CD8-positive, alpha-beta T cell (primary cell): ENCODE measurements at places on chromosomes 3 and 15.

DNA sequence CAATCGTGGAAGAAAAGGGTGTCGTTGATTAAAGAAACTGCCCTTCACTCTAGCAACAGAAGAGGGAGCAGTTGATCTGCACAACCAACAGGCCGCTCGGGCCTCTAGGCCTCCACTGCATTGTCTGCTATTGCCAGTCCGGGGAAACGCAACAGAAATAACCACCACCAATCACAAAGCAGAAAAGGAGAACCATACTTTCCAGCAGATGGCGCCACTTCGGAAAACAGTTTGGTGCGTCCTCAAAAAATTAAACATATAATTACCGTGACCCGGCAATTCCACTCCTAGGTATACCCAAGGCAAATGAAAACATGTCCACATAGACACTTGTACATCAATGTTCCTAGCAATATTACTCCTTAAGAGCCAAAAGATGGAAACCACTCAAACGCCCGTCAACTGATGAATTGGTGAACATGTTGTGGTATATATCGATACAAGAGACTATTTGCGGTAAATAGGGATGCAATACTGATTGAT is 154.1 kb downstream of the TJP1 start:
- DNase-seq: peak; percentile 15

GRCh38 chr3:176296066-176296597 is 901.1 kb downstream of the TBL1XR1 start:
- DNase-seq: no peak

- DNase-seq: no peak
Measured at GRCh38 chr3:172476347-172476746, 28.1 kb upstream of the GHSR start.

DNA sequence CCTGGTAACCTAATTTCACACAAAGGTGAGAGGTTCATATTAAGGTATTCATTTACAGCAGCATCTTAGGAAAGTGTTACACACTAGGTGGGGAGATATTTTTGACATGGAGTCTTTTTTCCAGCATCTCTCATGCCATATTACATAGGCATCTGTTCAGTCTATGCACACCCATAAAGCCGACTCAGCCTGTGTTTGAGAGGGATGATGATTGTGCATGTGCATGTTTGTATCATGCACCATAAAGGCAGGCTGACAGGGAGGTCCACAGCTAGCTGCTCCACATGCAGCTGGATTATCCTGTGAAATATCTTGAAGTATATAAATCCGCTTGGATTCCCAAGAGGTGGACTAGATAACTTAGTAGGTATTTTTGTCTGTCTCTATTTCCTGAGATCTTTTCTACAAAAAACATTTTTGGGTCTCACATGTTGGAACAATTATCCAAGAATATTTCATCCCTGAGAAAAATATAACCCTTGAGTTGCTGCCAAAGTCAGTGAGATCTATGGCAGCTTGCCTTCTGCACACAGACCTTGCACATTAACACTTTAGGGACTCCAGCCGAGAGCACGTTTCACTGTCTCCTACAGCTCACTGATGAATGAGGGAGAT is 288.4 kb upstream of the DPH6 start:
- no peak for DNase-seq

DNA sequence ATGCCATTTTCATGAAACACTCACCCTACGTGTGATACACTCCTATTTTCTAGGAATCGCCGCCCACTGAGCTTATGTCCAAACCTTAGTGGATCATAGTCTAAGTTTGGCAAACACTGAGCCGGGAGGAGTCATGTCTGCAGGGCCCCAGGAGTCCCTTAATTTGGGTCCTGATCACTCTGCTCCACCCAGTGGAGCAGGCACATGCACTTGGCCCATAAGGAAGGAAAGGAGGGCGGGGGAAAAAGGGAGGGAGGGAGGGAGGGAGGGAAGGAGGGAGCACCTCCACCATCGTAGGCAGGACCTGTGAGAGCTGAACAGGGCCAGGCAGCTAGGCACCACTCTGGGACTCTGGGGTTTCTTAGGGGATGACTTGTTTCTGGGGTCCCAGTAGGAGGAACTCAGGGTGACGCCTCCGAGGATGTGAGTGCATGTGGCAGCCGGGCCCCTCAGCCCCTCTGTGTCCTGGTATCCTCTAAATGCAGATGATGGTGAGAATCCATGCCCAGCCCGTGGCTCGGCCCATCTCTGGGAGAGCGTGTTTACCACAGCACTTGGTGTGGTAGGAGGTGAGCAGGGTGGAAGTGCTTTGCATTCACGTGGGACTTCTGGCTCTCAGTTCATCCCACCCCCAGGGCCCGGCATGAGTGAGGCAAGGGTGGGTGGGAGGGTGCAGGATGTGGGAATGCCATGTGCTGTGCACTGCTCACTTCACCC is 109.4 kb downstream of the KLF13 start:
- peak; percentile 71 for DNase-seq

DNA sequence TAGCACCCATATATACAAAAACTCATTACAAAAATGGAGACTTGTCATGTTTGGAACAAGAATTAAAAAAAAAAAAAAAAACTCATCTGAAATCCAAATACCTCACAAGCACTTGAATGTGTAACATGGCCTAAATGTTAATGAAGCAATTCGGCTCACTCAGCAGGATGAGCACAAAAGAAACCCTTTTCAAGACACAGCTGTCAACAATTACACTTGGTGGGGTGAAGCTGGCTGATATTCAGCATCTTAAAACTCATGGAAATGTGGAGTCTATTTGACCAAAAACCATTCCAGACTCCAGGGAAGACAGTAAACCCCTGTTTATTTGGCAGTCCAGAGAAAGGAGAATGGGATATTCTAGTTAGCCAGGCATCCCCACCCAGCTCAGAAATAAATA is 205.4 kb upstream of the TSC22D2 start:
- DNase-seq: no peak

DNA sequence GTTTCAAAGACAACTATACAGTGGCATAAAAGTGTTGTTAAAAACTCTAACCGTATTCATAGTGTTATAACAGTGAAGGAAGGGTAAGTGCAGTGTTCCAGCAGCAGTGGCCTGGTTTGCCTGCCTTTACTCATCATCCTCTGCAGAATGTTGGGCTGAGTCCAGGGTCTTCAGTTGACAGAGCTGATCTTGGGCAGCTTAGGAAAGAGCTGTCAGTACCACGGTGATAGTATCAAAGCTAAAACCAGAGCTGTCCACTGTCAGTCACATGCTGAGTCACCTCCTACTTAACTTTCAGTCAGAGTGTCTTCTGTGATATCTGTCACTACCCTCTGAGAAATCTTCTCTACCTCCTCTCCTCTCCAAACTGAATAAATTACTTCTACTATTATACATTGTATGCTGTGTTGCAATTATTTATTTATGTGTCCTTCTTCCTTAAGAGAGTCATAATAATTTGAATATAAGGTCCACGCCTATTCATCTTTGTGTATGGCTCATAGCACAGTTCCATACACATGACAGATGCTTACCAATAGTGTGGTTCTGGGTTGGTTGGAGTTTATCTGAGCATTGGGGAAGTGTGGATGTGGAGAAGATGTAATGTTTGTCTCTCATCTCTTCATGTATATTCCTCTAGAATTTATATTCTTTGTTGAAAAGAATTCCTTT is 242.1 kb downstream of the ZIC1 start:
- no peak for DNase-seq

- no peak for DNase-seq
Measured at GRCh38 chr15:39695793-39696192, 86.8 kb downstream of the FSIP1 start.

DNA sequence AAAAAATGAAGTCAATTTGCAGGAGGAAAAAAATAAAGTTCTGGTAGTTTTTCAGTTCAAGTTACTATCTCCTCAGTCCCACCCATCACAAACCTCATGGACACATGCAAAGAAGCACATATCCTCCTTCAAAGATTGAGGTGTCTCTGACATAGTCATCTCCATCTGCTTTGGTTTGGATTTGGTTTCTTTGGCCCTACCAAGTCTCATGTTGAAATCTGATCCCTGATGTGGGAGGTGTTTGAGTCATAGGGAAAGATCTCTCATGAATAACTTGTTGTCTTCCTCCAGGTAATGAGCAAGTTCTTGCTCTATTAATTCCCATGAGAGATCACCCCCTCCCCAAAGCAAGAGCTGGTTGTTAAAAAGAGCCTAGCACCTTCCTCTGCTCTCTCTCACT is 446.8 kb downstream of the IGSF11 start:
- no peak for DNase-seq
